ENCODE measurements at places on chromosomes 1 and 21.

- no peak for DNase-seq
Observed at GRCh38 chr1:208031316-208031931, 120.5 kb upstream of the CD34 start.

DNA sequence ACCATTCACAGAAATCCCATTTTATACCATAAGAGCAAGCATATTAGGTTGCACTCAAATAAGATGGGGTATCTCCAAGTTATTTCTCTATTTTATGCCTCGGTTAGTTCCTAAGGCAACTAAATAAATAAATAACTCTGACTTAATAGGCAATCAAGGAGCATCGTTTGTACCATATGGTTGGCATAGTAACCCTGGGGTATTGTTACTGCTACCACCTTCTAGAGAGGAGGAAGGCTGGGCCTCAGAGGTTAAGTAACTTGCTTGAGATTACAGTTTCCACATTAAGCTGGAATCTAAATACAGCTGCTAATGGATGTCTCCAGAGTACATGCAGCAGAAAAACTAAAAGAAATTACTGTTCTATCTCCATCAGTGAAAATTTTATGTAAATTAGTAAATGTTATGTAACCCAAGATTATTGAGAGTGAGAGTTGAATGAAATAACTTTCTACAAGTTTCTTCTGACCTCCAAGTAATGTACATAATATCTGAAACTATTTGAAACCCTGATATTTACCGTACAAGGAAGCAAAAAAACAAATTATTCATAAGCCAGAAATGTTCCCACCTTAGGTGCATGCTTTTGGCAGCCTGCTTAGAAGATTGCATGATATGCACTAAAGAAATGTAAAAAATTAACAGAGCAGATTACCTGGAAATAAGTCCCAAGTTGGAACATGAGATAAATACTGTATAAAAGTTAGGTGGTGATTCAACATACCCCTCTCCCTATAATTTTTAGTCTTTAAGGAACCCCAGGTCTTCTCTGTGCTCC, 127.0 kb downstream of the CRB1 start:
- no peak for DNase-seq

DNA sequence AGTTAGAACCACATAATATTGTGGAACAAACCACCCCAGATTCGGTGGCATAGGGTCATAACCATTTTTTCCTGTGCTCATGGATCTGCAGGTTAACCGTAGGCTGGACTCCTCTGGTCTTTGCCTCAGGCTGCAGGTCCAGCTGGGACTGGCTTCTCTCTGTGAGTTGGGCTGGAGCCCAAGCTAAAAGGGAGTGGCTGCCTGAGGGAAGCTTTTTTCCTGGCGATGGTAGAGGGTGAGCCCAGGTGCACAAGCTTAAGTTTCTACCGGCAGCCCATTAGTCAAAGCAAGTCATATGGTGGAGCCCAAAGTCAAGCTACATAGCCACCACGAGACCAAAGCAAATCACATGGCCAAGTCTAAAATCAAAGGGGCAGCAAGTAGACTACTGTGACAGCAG, 13.8 kb downstream of the EPHX4 start:
- DNase-seq, result peak; percentile 21

DNA sequence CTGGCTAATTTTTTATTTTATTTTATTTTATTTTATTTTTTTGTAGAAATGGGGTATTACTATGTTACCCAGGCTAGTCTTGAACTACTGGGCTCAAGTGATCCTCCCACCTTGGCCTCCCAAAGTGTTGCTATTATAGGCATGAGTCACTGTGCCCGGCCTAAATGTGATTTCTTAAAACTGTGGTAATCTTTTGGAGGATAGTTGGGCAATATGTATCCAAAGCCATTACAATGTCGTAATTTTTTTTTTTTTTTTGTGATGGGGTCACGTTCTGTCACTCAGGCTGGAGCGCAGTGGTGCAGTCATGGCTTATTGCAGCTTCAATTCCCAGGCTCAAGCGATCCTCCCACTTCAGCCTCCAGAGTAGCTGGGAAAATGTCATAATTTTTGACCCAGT, 14.2 kb downstream of the ETV3L start:
- no peak for DNase-seq

DNA sequence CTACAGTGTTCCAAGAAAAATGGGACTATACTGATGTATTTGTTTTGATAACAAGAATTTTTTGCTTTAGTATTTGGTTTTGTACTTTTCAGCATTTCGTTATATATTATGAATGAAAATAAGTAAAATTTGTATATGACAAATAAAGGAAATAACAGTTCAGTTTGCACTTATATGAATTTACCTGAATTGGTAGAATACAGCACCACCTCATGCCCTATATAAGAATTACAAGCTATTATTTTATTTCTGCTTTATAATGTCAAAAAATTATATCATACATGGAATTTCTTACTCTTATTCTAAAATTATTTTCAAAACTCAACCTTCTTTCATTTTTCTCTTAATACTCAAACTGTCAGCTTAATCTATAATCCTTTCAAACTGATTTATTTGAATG, 14.6 kb downstream of the EFCAB7 start:
- DNase-seq, result no peak

- peak; percentile 49 for DNase-seq
Observed at GRCh38 chr21:45138199-45139002, 64.0 kb downstream of the ADARB1 start.

DNA sequence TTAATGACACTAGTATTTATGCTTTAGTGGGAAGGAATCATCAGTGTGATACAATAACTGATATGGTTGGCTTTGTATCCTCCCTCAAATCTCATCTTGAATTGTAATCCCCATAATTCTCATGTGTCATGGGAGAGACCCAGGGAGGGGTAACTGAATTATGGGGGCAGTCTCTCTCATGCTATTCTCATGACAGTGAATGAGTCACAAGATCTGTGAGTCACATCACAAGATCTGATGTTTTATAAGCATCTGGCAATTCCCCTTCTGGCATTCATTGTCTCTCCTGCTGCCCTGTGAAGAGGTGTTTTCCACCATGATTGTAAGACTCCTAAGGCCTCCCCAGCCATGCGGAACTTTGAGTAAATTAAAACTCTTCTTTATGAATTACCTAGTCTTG, 1760.3 kb downstream of the NCAM2 start:
- DNase-seq, result no peak

- DNase-seq, result no peak
Observed at GRCh38 chr1:106836708-106837107, 219.8 kb upstream of the PRMT6 start.
